Breast epithelium (tissue), 4 donors: ENCODE measurements at places on chromosomes 6 and 20. TPM values are rescaled to one million over a fixed set of nuclear protein-coding genes. Genes with fewer than 3 reads are reported as not detected.

CASS4 gene
- 3.4 TPM for total RNA-seq

GRCh38 chr20:53926428-53927028 lies 143.9 kb downstream of the BCAS1 start:
- H3K27ac ChIP-seq = peak overlapping the region; percentile 72
- no peak overlapping the region for H3K4me3 ChIP-seq
- no peak for DNase-seq
- H3K36me3 ChIP-seq = no peaks in the 10 kb centered on the region
- no peaks in the 10 kb centered on the region for H3K27me3 ChIP-seq

- no peak overlapping the region for H3K4me3 ChIP-seq
- no peak for DNase-seq
- peak overlapping the region; percentile 41 for H3K27ac ChIP-seq
- H3K36me3 ChIP-seq = no peaks in the 10 kb centered on the region
These were observed 49.1 kb downstream of the UTRN start for GRCh38 chr6:144334150-144334708.

SYTL3 gene
- total RNA-seq = 5.2 TPM

ZNFX1 gene
- 36.3 TPM for total RNA-seq
